Activated naive CD8-positive, alpha-beta T cell treated with anti-CD3 and anti-CD28 coated beads, Interleukin-2, amount 10 ng/mL, durations not matched to agents 7 days and 5 days (primary cell): ENCODE measurements at places on chromosomes 6 and 20. TPM values are rescaled to one million over a fixed set of nuclear protein-coding genes. Genes with fewer than 3 reads are reported as not detected.

GRCh38 chr20:4166726-4167035 lies 151.3 kb upstream of the RNF24 start:
- no peak for DNase-seq

The BCL2L1 gene
- 61.7 TPM for total RNA-seq

GRCh38 chr6:84166395-84166794 lies 61.0 kb downstream of the CEP162 start:
- no peak for DNase-seq

DNA sequence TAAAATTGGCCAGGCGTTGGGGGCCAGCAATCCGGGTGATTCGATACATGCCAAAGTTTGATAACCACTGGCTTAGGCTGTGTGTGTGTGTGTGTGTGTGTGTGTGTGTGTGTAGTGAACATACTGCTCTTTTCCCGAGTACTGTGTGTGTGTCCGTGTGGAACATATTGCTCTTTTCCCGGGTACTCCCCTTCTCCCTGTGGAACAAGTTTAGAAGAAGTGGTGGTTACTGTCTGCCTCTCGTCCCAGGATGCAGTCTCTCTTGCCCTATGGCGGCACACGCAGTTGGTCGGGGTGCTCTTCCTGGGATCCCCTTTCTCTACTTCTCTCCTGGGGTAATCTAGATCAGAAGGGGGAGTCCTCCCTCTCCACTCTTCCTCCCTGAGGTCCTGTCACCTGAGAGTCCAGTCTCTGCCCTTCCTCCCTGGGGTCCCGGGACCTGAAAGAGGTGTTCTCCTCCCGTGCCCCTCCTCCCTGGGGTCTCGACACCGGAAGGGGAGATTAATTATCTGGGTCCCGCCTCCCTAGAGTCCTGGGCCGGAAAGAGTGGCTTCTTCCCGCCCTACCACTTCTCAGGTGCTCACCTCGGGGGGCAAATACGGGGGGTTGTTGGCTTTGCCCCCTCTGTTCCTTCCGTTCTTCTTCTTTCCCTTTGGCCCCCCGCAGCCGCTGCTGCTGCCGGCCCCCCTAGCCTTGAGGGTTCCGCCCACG lies 516 bp downstream of the GTPBP2 start:
- DNase-seq = peak; percentile 69

- no peak for DNase-seq
These were observed 22.0 kb upstream of the SNRNP48 start for GRCh38 chr6:7568021-7568420.

- DNase-seq = peak; percentile 81
These were observed 712 bp downstream of the RXRB start for GRCh38 chr6:33199687-33200218.

The ME1 gene
- total RNA-seq = 0.50 TPM

- DNase-seq = no peak
These were observed 234.2 kb upstream of the SULF2 start for GRCh38 chr20:48019496-48019895.

DNA sequence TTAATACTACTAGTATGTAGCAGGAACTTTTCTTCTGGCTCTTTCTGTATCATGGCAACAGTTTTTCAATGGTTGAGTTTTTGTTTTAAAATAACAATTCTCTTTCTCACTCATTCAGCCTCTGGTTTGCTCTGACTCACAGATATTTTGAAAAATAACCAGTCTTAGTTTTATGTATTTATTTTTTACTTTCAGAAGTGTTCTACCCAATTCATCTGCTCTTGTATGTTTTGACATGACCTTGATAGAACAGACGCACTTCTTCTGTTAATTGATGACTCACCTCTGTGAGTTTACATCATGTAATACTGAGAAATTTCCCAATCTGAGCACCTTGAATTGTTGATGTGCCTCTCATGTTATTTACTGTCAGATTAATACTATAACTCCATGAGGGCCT lies 178.9 kb downstream of the SASH1 start:
- DNase-seq = no peak

- DNase-seq = no peak
These were observed 54.9 kb downstream of the PXDC1 start for GRCh38 chr6:3696525-3697088.

The SEMG1 gene
- total RNA-seq = not detected

The SIRPG gene
- total RNA-seq = 100 TPM

DNA sequence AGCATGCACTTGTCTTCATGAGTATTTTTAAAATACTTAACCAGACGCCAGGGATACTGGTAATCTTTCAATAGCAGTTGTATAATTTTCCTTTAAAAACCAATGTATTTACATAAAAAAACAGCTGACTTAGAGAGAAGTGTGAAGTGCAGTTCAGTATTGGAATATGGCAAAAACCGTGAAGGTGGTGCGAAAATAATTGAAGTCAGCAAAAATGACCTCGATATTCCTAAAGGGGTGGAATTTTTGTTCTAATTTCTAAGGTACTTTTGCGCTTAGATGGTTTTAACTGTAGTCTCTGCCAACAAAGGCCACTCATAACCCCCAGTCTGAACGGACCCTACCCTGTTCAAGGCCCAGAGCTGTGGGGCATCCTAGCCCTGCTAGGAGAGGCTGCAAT lies 25.3 kb downstream of the GNAS-AS1 start:
- no peak for DNase-seq

The ABHD16B gene
- not detected for total RNA-seq

- DNase-seq = no peak
These were observed 14.4 kb downstream of the KPNA5 start for GRCh38 chr6:116695401-116695800.

DNA sequence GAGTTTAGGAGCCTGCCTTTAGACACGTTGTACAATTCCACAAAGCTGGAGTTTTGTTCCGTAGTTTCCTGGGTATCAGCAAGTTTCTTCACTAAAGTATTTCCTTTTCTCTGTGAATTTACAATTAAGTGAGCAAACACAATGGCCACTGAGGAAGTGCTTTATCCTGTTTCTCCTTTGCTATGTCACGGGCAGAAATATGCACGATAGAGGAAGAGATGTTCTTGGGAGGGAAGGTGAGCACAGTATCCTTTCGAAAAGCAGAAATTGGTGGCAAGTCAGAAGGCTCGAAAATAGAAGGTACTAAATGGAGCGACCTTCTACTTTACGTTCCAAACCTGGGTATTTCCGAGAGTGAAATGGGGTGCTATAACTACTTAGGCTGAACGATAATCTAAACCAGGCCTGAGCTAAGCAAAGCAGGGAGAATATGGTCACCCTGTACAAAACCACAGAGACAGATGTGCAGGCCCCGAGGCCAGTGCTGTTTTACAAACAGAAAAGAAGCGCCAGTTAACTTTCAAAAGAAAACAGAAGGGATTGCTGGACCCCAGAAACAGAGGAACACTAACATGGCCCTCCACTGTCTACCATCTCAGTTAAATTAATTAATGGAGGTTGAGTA lies 259.6 kb downstream of the TBC1D7 start:
- DNase-seq = no peak

The HDDC2 gene
- total RNA-seq = 72.3 TPM

DNA sequence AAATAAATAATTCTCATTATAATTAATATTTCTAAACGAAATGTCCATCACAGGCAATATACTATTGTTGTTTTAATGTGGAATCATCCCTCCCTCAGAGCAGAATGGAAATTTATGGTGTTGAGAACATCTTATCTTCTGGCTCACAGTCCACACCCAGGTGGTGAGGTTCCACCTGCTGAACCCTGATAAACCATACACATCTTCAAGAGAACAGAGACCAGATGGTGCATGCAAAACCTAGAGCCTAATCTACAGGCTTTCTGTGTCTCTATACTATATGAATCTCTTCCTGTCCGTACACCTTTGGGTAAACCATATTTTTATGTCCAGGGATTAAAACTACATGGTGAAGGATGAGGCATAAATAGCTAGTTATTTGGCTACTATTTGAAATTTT lies 52.3 kb upstream of the UFL1 start:
- no peak for DNase-seq

- no peak for DNase-seq
These were observed 101.1 kb upstream of the SCAF8 start for GRCh38 chr6:154632119-154632518.

DNA sequence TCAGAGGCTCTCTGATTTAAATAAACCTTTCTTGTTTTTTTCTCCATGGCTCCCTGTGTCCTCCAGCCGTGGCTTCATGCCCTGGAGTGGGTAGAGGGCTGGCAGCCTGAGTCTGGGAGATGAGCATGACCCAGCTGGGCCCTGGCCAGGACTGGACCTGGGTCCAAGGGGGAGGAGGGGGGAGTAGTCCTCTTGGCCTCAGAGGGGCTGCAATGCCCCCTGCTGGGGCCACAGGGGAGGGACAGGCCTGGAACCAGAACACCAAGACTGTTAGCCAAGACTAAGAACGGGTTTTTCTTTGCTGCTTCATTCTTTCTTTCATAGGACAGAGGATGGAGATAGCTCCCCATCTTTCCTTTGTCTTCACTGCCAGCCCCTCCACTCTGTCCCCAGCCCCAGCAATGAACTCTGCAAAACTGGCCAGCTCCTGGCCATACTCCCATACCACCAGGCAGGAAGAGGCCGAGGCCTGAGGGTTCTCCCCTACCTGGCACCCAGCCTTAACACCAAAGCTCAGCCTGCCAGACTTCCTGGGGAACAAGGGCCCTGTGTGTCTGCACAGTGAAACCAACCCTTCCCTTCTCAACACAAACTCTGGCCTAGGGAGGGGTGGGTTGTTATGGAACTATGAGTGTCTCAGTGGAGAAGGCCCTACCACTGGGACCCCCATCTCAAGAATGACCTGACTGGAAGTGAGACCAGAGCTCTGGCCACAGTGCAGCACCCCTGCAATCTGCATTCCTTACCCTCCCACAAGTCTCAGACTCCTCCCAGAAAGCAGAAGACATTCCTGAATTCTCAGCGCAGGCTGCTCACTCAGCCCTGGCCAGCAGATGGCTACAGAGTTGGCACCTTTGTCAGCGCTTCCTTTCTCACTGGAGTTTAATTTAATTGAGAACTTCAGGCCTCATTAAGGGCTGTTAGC lies 11.0 kb downstream of the SLC29A1 start:
- DNase-seq = no peak

The AGER gene
- 47.4 TPM for total RNA-seq

- DNase-seq = no peak
These were observed 145.8 kb downstream of the INSM1 start for GRCh38 chr20:20513720-20514119.
